Uterus (tissue), 4 donors: ENCODE measurements at places on chromosomes 13 and 19. TPM values are rescaled to one million over a fixed set of nuclear protein-coding genes. Genes with fewer than 3 reads are reported as not detected.
A peak's percentile ranks its signal among the peaks of the same experiment; 100 is the strongest.

The NRTN gene
- total RNA-seq: 0.35 TPM

The CGB1 gene
- total RNA-seq: not detected

The PEG3 gene
- total RNA-seq: 301 TPM

The ZNF581 gene
- total RNA-seq: 11.2 TPM

The TEX26 gene
- not detected for total RNA-seq

The ZNF175 gene
- total RNA-seq: 4.1 TPM

The KLK3 gene
- not detected for total RNA-seq

The MIPEP gene
- total RNA-seq: 0.77 TPM

The TSKS gene
- total RNA-seq: 1.9 TPM

The UPF1 gene
- total RNA-seq: 105 TPM

DNA sequence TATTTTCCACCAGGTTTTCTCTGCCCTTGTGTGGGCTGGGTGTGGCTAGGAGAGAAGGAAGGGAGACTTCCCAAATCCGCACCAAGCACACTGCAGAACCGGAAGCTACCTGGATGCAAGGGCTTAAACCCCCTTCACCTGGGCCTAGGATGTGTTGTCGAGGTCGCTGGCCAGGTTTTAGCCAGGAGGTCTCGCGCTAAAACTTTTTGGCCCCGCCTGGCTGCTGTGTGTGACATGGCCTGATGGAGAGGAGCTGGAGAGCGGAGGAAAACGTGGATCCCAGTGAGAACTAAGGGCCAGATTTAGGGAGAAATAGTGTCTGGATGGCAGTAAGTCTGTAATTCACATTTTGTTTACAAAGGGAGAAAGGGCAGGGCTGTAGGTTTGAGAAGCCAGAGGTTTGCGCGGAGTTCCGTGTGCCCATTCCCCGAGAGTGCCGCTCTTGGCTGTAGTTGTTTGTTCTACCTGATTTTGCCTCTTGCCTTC lies 3.1 kb upstream of the TSHZ3 start:
- no peak for DNase-seq

DNA sequence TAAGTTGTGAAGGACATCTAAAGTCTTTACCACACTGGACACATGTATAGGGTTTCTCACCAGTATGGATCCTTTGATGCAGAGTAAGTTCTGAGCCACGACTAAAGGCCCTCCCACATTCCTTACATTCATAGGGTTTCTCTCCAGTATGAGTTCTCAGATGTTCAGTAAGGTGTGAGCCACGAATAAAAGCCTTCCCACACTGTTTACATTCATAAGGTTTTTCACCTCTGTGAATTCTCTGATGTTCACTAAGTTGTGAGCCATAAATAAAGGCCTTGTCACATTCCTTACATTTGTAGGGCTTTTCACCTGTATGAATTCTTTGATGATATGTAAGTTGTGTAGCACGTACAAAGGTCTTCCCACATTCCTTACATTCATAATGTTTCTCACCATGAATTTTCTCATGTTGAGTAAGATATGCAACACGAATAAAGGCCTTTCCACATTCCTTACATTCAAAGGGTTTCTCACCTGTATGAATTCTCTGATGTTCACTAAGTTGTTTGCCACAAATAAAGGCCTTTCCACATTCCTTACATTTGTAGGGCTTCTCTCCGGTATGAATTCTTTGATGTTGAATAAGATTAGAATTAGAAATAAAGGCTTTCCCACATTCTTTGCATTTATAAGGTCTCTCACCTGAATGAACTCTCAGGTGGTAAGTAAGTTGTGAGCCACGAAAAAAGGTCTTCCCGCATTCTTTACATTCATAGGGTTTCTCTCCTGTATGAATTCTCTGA lies 29.8 kb downstream of the ZNF571 start:
- no peak for DNase-seq

DNA sequence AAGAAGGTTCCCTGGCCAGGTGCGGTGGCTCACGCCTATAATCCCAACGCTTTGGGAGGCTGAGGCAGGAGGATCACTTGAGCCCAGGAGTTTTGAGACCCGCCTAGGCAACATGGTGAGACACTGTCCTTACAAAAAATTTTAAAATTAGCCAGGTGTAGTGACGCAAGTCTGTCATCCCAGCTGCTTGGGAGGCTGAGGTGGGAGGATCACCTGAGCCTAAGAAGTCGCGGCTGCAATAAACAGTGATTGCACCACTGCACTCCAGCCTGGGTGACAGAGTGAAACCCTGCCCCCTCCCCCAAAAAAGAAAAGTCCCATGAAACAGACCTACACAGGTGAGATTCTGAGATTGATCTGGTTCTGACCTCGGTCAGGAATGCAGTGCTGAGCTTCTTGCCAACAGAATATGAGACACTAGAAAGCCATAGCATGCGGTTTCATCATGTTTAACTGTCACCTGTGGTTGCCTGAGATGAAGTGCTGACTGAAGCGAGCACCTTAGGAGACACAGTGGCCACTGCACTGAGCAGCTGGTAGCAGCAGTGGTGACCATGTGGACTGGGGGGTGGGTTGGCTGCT lies 2.0 kb upstream of the A1BG start:
- DNase-seq: no peak

DNA sequence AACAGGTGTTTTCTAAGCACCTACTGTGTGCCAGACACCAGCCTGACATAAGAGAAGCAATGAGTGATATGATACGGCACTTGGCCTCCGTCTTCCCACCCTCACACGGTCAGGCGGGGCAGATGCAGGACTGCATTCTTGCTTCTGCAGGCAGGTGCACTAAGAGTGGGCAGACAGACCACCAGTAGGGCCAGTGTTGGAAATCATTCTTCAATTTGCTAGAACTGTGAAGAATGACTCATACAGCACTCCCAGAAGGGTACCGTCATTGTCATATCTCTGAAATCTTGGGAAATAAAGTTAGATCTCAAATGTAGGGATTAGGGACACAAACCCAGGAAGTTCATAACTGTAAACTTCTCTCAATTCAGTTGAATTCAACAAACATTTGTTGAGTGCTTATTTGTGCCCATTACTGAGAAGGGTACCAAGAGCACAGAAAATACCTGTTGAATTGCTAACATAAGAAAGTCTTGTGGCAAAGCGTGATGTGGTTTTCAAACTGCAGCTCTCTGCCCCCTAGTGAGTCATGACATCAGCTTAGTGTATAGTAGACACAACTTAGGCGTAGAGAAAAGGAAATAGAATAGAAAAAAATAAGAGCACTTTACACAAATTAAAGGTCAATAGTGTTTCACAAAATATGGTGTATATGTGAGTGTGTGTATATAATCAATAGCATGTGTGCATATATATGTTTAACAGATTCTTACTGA lies 76.1 kb downstream of the TEX26 start:
- DNase-seq: no peak

DNA sequence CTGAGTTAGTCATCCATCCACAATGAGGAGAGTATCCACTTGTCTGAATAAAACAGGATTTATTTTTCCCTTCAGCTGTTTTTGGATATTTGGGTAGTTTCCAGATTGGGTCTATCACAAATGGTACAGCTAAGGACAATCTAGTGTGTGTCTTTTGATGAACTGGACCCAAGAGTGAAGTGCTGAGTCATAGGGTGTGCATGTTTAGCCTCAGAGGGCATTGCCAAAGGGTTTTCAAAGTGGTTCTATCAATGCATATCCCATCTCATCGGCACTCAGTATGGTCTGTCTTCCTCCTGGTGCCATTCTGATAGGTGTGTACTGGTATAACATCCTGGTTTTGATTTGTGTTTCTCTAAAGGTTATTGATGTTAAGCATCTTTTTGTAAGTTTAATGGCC lies 62.3 kb downstream of the GSX1 start:
- no peak for DNase-seq

- peak; percentile 89 for DNase-seq
These were observed 16.8 kb downstream of the SPC24 start for GRCh38 chr19:11138601-11139300.

DNA sequence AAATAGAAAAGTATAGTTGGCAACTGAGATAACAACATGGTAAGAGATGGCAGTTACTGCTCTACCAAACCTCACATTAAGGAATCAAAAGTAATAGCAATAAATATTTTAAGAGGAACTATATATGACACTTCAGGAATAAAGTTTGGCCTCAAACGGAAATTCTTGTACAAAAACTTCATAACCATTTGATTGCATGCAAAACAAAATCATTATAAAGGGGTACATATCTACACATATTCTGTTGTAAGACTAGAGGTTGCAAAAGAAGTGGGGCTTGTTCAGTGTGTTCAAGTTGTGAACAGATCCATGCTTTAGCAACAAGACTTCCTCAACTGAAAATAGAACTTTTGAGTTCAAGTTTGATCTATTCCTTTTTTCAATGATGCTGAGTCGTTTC lies 133.5 kb upstream of the MIR17HG start:
- DNase-seq: no peak

DNA sequence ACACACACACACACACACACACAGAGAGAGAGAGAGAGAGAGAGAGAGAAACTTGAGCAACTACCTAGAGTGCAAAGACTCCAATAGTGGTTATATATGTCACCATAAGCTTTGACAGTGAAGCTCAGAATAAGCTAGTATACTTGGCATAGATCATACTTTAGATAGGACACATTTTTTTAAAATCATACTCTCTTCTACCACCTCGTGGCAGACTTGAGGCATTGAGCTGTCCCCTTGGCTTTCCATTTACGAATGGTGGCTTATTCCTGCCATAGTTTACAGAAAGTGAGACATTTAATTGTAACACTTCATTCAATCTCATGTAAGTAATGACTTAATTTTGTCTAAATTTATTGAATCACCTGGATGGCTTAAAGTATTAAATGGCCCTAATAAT lies 108.2 kb downstream of the EDNRB start:
- no peak for DNase-seq

GRCh38 chr13:94480672-94481145 lies 1.2 kb upstream of the DCT start:
- no peak for DNase-seq

DNA sequence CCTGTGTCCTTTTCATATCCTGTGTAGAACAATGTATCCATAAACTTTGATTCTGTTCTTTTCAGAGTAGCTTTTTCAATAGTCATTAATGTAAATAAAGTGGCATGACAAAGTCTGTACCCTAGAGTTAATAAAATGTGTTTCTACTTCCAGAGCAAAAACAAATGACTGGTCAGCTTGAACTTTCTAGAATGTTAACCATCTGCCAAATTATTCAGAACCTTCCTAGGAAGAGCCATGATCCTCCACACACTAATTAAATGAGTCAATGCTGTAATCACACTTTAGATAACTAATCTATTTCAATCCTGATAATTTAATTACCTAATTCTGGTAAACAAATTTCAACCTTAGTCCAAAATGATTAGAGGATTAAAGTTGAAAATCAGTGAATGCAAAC lies 73.2 kb downstream of the DIAPH3 start:
- no peak for DNase-seq

DNA sequence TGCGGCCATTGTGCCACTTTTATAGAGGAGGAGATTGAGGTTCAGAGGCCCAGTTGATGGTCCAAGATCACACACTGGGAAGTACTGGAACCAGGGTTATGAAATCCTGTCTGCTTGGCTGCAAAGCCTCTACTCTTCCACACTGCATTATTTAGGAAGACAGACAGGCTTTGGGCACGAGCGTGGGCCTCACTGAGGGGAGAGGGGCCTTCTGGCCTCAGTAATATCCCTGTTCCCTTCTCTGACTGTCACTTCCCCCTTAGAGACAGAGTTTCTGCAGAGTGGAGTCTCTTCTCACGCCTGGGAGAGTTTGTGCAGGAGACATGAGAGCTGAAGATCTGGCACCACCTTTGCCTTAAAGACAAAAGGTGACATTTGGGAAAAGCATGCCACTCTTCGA lies 49.0 kb upstream of the PNMA8B start:
- no peak for DNase-seq

DNA sequence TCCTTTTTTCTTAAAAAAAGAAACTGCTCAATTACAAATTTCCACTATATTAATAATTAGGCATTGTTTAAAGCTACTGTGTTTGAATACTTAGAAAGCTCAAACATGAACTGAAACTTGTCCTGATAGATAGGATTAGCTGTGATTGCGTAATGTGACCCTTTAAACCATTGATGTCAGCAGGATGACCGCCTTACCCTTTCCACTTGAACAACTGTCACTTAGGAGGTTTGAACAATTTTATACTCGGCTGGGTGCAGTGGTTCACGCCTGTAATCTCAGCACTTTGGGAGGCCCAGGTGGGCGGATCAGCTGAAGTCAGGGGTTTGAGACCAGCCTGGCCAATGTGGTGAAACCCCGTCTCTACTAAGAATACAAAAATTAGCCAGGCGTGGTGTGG lies 2.9 kb downstream of the LAMP1 start:
- DNase-seq: no peak

DNA sequence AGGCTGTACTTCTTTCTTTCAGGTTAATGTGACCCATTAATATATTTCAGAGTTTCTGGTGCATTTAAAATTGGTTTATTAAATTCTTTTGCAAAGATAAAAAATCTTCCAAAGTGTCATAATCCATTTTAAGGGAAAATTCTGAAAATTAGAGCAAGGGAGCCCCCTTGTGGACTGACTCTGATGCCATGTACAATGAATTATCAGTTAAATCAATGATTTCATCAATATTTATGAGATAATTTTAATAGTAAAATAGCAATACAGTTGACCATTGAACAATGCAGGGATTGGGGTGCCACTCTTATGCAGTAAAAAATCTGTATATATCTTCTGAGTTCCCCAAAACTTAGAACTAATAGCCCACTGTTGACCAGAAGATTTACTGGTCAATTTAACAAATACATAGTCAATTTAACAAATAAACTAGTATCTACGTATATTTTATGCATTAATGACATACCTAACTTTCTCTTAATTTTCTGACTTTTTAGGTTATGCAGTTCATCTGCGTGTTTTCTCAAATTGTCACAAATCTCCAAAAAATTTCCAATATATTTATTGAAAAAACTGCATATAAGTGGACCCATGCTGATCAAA lies 479.1 kb upstream of the MIR17HG start:
- no peak for DNase-seq
